Esophagus squamous epithelium (tissue), 5 donors: ENCODE measurements at places on chromosomes 1 and 21.

GRCh38 chr1:89311757-89312156 is 39.1 kb upstream of the GBP5 start:
- DNase-seq = no peak

GRCh38 chr1:2603521-2604155 is 17.1 kb downstream of the PRXL2B start:
- no peak for DNase-seq

GRCh38 chr1:27154469-27154990 is 395 bp downstream of the SLC9A1 start:
- no peak for DNase-seq

DNA sequence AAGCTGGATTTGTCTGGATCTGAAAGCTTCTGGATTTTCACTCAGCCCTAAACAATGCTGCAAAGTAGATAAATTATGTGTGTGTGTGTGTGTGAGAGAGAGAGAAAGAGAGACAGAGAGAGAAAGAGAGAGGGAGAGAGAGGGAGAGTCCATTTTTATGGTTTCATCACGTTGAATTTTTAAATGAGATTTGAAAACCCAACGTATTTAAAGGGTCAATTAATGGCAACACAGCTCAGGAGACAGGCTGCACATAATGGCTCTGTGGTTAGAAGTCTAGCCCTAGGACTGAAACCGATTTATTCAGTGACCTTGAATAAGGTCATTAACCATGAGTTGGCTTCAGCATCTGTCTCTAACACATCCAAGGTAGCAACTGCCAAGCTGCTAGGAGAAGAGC is 35.3 kb upstream of the FMN2 start:
- DNase-seq = no peak

DNA sequence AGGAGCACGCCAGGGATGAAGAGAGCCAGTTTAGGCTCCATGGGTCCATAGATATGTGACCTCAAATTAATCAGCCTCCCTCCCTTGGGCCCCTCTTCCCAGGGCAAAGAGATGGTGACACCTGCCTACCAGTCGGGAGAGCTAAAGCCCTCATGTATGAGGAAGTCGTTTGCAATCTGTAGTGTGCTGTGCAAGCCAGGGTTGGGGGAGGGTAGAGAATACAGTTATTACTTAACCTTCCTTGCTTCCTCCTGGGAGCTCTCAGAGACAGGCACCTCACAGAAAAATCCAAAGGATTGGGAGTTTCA is 4.0 kb downstream of the PGLYRP4 start:
- DNase-seq = no peak

DNA sequence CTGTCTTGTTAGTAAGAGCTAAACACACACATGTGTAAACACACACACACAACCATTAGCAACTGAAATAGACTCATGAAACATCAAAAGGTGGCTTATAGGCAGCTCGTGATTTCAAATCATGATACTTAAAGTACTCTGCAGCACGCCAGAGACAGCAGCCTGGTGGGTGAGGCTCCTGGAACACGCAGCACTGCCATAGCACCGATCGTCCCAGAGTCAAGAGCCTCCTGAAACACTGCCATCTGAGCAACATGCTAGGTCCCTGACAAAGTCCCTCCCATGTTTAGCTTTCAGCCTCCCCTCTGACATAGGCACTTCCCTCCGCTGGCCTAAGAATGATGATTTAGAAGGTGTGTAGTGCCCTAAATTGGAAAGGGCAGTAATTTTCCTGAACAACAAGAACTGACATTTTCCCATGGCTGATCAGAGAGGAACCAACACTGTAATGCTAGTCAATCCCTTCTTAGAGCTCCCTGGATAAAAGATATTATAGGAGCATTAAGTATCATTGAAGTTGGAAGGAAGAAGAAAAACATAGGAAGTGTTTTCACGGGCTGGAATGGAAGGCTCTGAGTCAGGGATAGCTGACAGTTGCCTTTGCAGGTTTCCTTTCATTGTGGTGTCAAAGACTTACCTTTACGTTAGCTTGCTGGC is 14.1 kb upstream of the DPT start:
- no peak for DNase-seq

DNA sequence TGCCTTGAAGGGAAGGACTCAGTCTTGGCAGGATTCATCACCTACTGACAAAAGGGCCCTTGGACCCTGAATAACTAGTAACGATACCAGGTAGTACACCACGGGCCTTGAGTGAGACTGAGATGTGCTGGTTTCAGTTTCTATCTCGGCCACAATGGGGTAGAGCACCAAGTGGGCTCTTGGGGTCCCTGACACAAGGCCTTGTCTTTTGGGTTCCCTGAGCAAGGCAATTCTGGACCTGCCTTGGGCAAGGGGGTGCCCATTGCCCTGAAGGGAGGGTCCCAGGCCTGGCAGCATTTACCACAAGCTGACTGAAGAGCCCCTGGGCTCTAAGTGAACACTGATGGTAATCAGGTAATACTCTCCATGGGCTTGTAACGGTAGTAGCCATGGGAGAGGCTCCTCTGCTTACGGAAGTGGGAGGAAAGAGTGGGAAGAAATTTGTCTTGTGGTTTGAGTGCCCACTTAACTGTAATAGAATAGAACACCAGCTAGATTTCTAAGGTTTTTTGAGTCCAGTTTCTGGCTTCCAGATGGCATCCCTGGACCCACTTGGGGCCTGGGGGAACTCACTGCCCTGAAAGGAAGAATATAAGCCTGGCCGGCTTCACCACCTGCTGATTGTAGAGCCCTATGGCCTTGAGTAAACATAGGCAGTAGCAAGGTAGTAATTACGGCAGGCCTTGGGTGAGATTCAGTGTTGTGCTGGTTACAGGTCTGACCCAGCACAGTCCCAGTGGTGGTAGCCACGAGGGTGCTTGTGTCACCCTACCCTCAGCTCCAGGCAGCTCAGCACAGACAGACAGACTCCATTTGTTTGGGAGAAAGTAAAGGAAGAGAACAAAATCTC is 58.5 kb downstream of the WDR4 start:
- DNase-seq = no peak

DNA sequence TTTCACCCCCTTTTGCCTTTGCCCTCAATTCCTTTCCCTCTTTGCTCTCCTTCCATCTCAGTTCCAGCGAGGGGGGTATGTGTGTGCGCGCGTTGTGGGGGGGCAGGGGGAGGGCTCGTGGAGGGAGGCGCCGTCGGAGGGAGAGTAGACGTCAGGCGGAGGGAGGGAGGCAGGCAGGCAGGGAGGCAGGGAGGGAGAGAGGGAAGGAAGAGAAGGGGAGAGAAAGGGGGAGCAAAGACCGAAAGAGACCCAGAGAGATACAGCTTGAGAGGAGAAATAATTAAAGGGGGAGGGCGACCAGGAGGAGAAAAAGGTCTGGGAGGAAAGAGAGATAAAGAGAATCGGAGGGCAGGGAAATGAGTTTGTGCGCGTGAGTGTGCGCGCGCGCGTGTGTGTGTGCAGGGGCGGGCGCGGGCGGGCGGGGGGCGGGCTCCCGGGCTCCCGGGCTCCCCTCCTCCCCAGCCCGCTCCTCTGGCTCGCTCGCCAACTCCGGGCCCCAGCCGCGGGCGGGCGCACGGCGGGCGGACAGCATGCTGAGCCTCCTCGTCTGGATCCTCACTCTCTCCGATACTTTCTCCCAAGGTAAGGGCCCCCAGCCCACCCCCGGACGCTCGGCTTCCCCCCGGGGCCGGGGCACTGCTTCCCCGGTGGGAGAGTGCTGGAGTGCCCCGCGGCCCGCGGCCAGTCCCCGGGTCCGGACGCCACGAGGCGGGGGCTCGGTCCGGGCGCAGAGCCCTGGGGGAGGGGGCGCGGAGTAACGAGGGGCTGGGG is at the start of gene KIRREL1:
KIRREL1 (plus strand) TSS at position 499 of the 771 bp plus-strand sequence; CDS start at position 531, 32 bp downstream.
- DNase-seq = no peak

GRCh38 chr1:11475748-11476147 is 3.2 kb upstream of the DISP3 start:
- no peak for DNase-seq

DNA sequence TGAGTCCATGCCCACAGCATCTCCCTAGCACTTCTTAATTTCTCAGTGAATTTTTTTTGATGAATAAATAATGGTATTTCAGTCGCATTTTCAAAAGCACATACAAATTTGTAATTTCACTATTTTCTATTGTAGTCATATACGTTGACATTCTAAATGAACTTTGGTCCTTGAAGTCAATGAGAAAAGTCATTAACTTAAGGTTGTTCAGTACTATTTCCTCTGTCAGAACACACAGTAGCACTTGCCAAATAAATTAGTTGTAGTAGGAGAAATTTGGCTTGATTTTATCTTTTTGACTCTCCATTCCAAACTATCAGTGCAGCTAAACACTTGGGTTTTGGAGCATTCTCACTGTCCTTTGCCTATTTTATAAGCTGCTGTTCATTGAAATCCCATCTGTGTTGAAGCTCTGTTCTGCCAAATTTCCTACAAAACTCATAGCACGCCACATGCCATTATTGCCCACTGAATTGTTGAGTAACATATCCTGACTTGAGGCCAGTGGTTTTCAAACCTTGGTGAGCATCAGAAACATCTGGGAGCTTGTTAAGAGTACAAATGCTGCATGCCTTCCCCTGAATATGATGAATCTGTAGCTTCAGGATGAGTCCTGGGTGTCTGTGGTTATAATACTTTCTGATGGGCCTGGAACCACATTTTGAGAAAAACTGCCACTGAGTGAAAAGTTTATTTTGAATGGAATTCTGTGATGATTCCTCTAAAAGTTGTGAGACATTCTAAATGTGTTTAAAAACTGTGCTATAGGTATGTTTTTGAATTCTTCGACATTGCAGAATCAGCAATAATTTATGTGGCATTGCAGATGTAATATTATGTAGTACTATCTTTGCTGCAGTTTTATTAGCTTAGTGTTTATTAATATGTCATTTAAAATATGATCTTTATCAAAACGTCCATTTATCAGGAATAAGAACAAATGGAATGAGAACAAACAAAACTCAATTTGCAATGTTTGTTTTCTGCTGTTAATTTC is 78.9 kb downstream of the DNM3 start:
- DNase-seq = no peak

DNA sequence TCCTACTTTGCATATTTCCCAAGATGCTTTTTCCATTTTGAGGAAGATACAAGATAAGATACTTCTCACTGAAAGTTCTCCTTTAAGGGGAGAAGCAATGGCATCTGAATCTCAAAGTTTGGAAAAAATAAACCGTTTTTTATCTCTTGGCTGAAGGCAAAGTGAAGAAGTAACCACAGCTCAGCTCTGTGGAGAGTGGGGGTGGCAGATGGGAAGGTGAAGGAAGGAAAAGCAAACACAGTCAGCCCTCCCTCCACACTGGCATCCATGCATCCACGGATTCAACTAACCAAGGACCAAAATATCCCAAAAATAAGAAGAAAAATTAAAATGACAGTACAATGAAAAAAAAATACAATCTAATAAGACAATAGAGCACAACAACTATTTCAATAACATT is 211.1 kb downstream of the RGS7 start:
- DNase-seq = no peak

GRCh38 chr1:60223158-60223557 is 149.6 kb upstream of the C1orf87 start:
- DNase-seq = no peak

- no peak for DNase-seq
Observed at GRCh38 chr1:54114001-54114400, 38.8 kb downstream of the CDCP2 start.

DNA sequence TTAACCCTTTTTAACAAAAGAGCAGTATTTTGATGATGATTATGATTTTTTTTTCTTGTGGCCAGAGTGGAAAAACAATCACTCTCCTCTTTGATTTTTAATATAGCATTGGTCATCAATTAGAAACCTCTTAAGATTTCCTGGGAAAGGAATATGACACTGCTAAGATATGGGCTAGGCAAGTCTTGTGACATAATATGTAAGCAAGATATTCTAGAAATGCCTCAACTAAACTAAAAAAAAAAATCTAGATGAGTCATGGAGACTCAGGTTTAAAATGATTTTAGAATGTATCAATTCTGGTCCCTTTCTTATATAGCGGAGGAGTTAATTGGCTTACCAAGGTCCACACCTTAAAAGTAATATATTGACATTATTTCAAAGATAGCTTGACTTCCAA is 60.3 kb upstream of the JUN start:
- no peak for DNase-seq

GRCh38 chr1:55005351-55006140 is 6.8 kb downstream of the BSND start:
- no peak for DNase-seq

- no peak for DNase-seq
Observed at GRCh38 chr1:82048596-82048995, 247.9 kb downstream of the ADGRL2 start.

DNA sequence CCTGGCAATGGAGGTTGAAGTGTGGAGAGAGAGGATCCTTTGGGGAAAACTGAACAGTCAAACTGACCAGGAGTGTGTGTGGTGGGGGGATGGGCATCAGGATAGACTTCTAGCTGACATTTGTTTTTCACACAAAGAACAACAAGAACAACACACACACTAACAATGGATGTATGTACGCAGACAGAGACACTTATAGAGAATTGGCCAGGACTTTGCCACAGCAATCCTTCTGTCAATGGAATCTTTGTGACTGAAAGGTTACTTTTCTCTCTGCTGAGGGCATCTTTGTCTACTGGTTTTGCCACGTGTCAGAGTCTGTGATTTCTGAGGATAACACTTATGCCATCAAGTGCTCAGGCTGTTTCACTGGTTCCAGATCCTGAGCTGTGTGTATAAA is 12.4 kb upstream of the FCGR2A start:
- no peak for DNase-seq

DNA sequence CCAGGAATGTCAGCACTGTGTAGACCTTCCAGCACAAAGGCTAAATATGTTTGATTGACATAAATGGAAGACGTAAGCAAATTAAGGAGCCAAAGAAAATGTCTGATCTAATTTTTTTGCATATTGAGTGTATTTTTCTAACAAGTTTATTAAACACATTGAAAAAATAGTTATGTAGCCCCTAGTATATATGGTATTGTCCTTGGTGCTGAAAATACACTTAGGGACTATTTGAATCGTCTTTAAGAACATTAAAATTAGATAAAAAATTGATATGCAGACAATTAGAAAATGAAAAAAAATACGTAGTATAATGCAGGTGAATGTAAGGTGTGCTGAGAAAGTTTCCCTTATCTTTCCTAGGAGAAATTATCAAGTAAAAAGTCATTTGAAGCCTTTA is 337.0 kb downstream of the OMA1 start:
- no peak for DNase-seq

DNA sequence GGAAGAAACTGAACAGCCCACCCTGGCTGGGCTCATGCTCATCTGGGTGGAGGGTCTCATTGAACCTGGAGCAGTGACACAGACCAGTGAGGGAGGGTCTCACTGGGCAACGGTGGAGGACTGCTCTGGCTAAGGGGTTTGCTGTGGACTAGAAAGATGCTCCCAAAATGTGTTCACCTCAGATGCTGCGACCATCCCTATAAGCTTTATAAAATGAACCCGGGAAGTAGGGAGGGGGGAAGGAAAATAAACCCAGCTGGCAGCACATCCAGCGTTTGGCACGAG is 34.5 kb upstream of the LBR start:
- no peak for DNase-seq

DNA sequence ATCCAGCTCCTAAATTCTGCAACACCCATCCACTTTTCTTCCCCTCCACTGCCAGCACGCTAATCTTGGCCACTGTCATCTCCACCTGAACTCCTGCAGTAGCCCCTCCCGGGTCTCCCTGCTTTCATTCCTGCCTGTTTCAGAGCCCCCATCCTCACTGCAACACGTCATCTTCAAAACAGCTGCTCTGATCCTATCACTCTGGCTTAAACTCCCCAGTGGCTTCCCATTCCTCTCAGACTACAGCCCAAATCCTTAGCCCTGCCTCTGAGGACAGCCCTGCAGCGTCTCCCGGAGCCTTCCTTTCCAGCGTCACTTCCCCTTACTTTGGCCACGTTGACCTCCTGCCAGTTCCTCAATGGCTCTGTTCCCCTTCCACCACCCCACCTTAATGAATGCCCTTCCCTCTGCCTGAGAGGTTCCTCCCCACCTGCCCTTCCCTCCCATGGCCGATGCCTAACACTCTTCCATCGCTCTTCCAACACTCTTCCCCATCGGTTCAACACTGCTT is 22.9 kb upstream of the IFNAR2 start:
- DNase-seq = no peak
